ENCODE measurements at places on chromosomes 6 and 20. TPM values are rescaled to one million over a fixed set of nuclear protein-coding genes. Genes with fewer than 3 reads are reported as not detected.

DDX43 gene
- total RNA-seq = 1.2 TPM

KHDRBS2 gene
- not detected for total RNA-seq

ADGRF4 gene
- 5.5 TPM for total RNA-seq

CALHM5 gene
- 0.34 TPM for total RNA-seq

DNA sequence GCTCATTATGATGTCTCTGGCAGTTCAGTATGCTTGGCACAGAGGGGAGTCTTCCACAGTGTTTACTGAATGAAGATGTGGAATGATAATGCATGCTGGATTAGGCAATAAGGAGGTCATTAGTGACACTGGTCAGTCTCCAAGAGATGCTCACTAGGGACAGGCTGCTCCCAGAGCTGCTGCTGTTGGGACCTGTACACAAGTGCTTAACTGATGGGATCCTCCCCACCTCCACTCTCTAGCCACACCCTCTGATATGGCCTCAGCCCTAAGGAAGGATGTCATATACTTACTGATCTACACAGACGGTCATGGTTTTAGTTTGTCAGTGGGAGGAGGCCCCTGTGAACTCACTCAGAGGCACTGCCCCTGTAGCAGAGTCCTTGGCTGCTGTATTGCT lies 73.4 kb downstream of the MYB start:
- no peak for DNase-seq

- no peak for DNase-seq
These were observed 45.8 kb upstream of the SYNDIG1 start for GRCh38 chr20:24423390-24424313.

DNA sequence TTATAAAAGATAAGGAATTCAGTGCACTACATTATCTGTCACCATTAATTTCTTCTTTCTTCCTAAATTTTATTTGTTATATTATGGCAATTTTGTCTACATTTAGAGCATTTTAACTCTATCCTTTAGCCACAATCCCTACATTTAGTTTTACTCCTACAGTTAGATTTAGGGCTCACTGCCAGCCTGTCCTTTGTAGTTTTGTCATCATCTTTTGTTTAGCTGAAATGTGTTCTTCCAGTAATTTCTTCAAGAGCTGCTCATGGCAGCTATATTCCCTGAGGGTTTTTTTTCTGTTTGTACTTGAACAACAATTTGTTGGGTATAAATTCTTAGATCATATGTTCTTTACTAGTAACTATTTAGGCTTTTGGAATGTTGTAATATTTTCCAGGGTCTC lies 72.7 kb upstream of the B3GAT2 start:
- no peak for DNase-seq

GRCh38 chr20:47724910-47725247 lies 60.4 kb downstream of the SULF2 start:
- DNase-seq = no peak

DNA sequence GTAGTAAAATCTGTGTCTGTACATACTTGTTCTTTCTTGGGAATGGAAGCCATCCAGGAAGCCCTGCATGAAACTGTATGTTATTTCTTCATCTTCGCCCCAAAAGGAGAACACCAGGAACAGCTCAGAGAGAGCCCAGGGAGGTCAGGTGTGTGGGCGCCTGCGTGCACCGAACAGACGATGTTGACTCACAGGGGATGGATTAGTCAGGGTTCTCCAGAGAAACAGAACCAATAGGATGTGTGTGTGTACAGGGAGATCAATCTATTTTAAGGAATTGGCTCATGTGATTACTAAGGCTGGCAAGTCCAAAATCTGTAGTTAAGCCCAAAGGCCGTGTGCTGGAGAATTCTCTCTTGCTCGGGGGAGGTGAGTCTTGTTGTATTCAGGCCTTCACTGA lies 45.7 kb downstream of the RNASET2 start:
- DNase-seq = no peak

DNA sequence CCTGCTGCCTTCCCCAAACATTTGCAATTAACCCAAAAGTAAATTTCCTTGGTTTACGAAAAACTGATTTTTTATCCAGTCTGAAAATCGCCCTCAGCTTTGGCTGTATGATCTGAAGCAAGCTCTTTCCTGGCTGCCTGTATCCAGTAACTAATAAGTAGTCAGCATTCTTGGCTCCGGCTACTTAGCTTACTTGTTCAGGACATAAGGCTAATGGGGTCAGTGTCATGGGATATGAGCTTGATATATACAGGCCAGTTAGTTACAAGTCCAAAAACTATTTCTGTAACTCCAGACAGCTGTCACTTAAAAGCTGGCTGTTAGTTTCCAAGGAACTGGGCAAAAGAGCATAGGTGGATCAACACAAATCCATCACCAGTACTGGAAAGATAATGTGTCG lies 56.2 kb downstream of the KHDC1L start:
- DNase-seq = no peak

DNA sequence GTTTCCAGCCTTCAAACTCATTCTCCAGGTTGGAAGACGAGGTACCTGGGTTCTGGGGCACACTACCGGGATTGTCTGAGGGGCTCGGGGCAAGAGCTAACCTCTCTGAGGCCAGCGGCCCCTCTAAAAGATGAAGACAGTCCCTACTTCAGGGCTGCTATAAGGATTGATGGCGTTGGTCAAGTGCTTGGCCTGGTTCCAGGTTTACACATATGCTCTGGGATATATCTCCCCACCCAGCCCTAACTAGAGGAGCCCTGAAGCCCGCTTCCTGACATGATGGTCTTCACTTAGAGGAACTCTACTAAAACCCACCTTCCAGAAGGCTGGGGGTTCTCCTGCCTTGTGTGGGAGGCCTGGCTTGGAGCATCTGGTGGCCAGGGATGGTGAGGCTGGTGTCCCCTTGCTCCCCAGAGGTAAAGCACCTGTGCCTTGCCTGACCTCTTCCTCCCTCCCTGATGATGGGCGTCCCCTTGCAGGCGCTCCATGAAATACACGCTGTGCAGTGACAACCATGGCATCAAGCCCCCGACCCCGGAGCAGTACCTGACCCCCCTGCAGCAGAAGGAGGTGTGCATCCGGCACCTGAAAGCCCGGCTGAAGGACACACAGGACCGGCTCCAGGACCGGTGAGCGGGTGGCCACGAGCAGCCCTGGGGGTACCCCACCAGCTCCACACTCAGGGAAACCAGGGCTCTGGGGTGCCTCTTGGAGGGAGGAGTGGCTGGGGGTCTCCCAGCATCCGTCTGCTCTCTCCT lies 28.7 kb downstream of the SDCBP2 start:
- DNase-seq = no peak
